ENCODE measurements at places on chromosomes 2 and 18. TPM values are rescaled to one million over a fixed set of nuclear protein-coding genes. Genes with fewer than 3 reads are reported as not detected.

GPBAR1 gene
- total RNA-seq: 0.53 TPM

MPV17 gene
- total RNA-seq: 134 TPM

FAM110C gene
- total RNA-seq: not detected

UGT1A6 gene
- not detected for total RNA-seq

CHST9 gene
- total RNA-seq: not detected

KCNG3 gene
- not detected for total RNA-seq

TP53I3 gene
- total RNA-seq: 75.9 TPM

GGCX gene
- total RNA-seq: 91.3 TPM

SERPINB12 gene
- total RNA-seq: not detected

MCM6 gene
- 40.2 TPM for total RNA-seq

SNTG2 gene
- total RNA-seq: not detected

SLC1A4 gene
- 19.3 TPM for total RNA-seq

DSG1 gene
- total RNA-seq: not detected

SLC4A5 gene
- not detected for total RNA-seq

TMEM185B gene
- 21.0 TPM for total RNA-seq

KCNG2 gene
- total RNA-seq: 1.2 TPM

CNDP1 gene
- total RNA-seq: not detected

HES6 gene
- total RNA-seq: 2.7 TPM

ATL2 gene
- total RNA-seq: 41.5 TPM

DSEL gene
- 16.7 TPM for total RNA-seq

NEDD4L gene
- total RNA-seq: 25.1 TPM

C2orf92 gene
- 0.35 TPM for total RNA-seq

SPC25 gene
- 14.7 TPM for total RNA-seq

PXDN gene
- total RNA-seq: 181 TPM

CTAGE1 gene
- not detected for total RNA-seq

RAB6C gene
- total RNA-seq: not detected

CEBPZOS gene
- total RNA-seq: 21.3 TPM

RAB31 gene
- 18.6 TPM for total RNA-seq

MYO7B gene
- under 0.01 TPM for total RNA-seq

CYP26B1 gene
- total RNA-seq: 0.18 TPM

C1QL2 gene
- not detected for total RNA-seq

HOXD4 gene
- total RNA-seq: 0.18 TPM

NAB1 gene
- 20.0 TPM for total RNA-seq

CYTIP gene
- total RNA-seq: not detected

GCG gene
- total RNA-seq: not detected

CHPF gene
- total RNA-seq: 297 TPM

PSTPIP2 gene
- 9.5 TPM for total RNA-seq

GALR1 gene
- not detected for total RNA-seq

WDPCP gene
- 1.9 TPM for total RNA-seq

RTP5 gene
- total RNA-seq: not detected

PLEK gene
- total RNA-seq: not detected

PTPRM gene
- 29.6 TPM for total RNA-seq

SIX3 gene
- total RNA-seq: not detected

GBX2 gene
- not detected for total RNA-seq

ICOS gene
- total RNA-seq: not detected

IGFBP2 gene
- 1,032 TPM for total RNA-seq

EGR4 gene
- not detected for total RNA-seq

GAREM2 gene
- 0.89 TPM for total RNA-seq
